ENCODE measurements at places on chromosomes 13 and 19.

DNA sequence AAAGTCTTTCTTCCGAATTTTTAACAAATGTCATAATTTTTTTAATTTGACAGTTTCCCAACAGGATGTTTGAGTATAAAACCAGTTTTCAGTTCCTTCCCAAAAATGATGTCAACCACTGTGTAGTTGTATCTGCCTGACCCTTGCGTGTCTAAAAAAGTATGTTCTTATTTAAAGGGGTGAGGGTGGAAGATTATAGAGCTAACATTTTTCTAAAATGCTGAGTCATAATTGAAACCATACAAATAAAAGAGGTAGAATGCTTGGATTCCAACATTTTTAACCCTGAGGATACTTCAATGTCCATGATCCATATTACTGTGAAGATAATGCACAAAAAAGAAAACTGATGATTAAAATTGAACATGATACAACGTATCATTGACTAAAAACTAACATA, 1388.8 kb downstream of the UQCRFS1 start:
- DNase-seq: no peak

DNA sequence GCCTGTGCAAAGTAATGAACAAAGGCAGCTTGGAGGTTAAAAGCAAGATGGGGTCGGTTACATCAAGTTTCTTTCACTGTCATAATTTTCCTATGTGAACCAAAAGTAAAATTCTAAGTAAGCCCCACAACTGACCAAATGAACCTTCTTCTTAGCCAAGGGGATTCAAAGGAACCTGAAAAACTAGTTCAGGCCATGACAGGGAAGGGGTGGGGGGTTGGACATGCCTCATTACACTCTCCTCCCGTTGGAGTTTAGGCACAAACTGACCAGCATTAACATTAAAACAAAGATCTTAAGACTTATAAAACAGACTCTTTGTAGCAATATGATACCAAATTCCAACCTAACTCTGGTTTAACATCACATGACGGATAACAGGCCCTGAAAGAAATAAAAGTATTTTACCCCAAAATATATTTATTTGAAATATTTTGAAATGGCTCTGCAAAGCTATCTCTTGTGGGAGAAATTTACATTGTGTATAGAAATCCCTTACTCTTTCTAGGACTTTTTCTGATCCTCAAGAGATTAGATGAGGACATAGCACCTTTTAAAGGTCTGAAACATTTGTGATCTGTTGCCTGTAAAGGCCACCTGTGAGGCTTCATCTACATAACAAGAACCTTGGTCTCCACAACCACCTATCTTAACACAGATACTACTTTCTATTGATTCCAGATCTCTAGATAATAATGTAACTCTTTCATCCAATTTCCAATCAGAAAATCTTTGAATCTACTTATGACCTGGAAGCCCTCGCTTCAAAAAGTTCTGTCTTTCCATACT, 1829.0 kb upstream of the MIR17HG start:
- no peak for DNase-seq

GRCh38 chr13:109750221-109750775, 36.1 kb downstream of the IRS2 start:
- no peak for DNase-seq

- peak; percentile 71 for DNase-seq
These were observed 874 bp downstream of the TRIM28 start for GRCh38 chr19:58544591-58545285.

DNA sequence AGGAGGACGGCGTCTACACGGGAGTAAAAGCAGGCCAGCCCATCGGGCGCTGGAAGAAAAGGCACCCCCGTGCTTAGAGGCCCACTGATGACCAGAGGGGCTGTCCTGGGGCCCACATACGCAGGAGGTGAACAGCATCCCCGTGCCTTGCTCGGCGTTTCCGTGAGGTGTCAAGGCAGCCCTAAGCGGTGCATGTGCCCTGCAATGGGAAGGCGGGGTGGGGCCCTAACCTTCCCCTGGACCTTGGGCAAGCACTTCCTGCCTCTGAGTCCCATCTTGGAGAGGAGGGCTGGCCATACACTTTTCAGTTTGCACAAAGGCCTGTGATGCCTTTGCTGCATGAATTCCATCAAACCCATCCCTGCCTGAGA, 47.8 kb upstream of the ATP11A start:
- DNase-seq: no peak

GRCh38 chr19:18660939-18661670, 22.4 kb upstream of the CRTC1 start:
- DNase-seq: no peak

- DNase-seq: no peak
These were observed 506.7 kb downstream of the KCTD12 start for GRCh38 chr13:76379341-76380105.

- DNase-seq: no peak
These were observed 431.3 kb downstream of the SLITRK6 start for GRCh38 chr13:85367887-85368286.

GRCh38 chr13:63024458-63024857, 1608.8 kb upstream of the PCDH20 start:
- no peak for DNase-seq

DNA sequence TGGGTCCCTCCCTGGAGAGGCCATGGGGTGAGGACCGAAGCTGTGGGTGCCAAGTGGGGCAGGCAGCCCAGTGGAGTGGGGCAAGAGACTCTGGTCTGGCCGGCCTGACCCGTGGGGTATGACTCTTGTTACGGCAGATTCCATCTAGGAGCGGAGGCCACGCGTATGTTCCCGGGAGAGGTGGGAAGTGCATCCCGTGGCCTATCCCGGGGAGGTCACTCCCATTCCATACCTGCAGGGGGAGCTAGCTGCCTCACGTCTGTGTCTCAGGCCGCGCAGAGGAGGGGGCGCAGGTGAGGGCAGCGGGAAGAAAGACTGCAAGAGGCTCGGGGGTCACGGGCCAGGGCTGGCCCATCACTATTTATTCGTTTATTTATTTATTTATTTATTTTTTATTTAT, 4.9 kb downstream of the CSNK1G2 start:
- peak; percentile 29 for DNase-seq

GRCh38 chr13:39302820-39303219, 264.6 kb downstream of the NHLRC3 start:
- DNase-seq: no peak

DNA sequence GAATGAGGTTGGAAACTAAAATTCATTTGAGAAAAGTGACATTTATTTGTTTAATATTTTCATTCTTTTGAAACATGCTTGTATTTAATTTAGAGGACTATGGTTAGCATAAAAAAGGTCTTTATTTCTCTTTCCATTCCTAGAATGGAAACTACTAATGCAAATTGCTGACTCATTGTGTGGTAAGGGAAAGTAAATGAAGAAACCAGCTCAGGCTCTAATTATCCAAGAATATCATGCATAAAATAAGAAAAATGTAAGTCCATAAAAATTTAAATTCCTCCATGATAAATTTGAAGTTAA, 777.0 kb upstream of the SLITRK1 start:
- DNase-seq: no peak

GRCh38 chr13:27170221-27170515, 1.4 kb downstream of the USP12 start:
- DNase-seq: no peak

- no peak for DNase-seq
These were observed 1796.5 kb upstream of the MIR17HG start for GRCh38 chr13:89550938-89551337.
